ENCODE measurements at places on chromosomes 4 and X. TPM values are rescaled to one million over a fixed set of nuclear protein-coding genes. Genes with fewer than 3 reads are reported as not detected.

DNA sequence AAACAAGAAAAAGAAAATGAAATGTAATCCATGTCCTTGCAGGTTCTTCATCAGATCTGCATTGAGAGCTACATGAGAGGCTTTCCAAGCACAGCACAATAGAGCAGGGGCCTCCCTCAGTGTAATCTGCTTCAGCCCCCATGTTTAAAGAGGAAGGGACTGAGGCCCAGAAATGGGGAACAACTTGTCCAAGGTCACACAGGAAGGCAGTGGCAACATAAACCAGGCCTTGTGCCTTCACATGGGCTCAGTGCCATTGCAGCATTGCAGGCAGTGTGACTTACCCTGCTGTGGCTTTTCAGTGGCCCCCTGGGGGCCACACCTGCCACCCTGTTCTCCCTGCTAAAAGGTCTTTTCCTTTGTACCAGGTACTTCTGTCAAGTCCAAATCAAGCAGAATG, 20.9 kb upstream of the CD99L2 start:
- no peak for DNase-seq

GRCh38 chr4:108943976-108944591, 181.2 kb upstream of the ETNPPL start:
- DNase-seq, result no peak

GRCh38 chrX:122094611-122095010, 1047.2 kb downstream of the GLUD2 start:
- no peak for DNase-seq

DNA sequence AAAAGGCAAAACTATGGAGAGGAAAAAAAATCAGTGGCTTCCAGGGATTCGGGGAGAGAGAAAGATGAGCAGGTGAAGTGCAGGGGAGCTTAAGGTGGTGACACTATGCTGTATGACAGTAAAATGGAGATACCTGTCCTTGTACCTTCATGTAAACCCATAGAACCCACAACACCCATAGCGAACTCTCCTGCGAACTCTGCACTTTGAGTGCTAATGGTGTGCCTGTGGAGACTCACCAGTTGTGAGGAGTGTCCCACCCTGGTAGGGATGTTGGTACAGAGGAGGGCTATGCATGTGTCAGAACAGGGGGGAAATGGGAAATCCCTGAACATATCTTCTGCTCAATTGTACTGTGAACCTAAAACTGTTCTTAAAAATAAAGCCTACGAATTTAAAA, 42.8 kb downstream of the HMX1 start:
- no peak for DNase-seq

- DNase-seq, result no peak
Observed at GRCh38 chrX:49812177-49812576, 16.9 kb upstream of the PAGE4 start.

- DNase-seq, result no peak
Observed at GRCh38 chrX:135433531-135434257, 11.9 kb downstream of the SMIM10L2A start.

CTAG2 gene
- not detected for total RNA-seq

C1QTNF7 gene
- 2.2 TPM for total RNA-seq

NHSL2 gene
- total RNA-seq, result 5.4 TPM

KLF3 gene
- 36.0 TPM for total RNA-seq

PNMA6F gene
- total RNA-seq, result not detected

ADAMTS3 gene
- total RNA-seq, result 5.6 TPM

All from breast epithelium (tissue), 4 donors.